ENCODE measurements at places on chromosomes 7 and 10.

GRCh38 chr10:3143791-3144434, 28.7 kb downstream of the PITRM1 start:
- H3K4me3 ChIP-seq: no peak overlapping the region
- no peaks in the 10 kb centered on the region for H3K36me3 ChIP-seq
- no peaks in the 10 kb centered on the region for H3K27me3 ChIP-seq
- no peak for DNase-seq
- H3K4me1 ChIP-seq: no peaks in the 10 kb centered on the region

DNA sequence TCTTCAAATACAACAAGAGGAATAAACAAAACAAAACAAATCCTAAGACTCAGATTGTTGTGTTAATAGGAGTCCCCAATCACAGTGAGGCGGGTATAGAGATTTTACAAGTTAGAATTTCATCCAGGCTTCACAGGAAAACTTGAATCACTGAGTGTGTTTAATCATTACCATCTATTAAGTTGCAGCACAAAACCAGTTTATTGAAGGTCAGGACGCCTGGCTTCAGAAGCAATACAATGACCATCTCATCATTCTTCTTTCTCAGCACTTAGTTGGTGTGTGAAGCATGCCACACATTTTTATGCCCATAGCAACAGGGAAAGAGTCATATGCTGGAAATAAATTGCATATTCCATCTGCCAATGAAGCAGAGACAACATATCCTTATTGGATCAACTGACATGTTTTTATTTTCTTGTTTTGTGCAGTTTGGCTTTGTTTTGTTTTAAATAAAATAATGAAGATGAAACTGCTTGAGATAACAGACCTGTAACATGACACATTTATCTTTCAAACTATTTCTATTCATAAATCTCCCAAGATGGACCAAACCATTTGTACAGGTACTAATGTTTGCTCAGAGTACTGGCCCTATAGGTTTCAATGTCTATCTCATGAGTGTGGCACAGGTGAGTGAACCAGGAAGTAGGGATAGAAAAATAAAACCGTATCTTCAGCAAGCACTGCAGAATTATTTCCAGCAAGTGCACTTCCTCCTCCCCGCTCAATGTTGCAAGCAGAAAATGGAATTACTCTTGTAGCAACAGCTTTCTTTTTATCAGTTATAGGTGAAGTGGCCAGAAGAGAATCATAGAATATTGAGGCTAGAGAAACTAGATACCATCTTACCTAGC, 40.4 kb downstream of the TAC1 start:
- no peak for DNase-seq
- no peaks in the 10 kb centered on the region for H3K4me1 ChIP-seq
- H3K4me3 ChIP-seq: no peak overlapping the region
- H3K27ac ChIP-seq: no peak overlapping the region
- no peaks in the 10 kb centered on the region for H3K36me3 ChIP-seq

DNA sequence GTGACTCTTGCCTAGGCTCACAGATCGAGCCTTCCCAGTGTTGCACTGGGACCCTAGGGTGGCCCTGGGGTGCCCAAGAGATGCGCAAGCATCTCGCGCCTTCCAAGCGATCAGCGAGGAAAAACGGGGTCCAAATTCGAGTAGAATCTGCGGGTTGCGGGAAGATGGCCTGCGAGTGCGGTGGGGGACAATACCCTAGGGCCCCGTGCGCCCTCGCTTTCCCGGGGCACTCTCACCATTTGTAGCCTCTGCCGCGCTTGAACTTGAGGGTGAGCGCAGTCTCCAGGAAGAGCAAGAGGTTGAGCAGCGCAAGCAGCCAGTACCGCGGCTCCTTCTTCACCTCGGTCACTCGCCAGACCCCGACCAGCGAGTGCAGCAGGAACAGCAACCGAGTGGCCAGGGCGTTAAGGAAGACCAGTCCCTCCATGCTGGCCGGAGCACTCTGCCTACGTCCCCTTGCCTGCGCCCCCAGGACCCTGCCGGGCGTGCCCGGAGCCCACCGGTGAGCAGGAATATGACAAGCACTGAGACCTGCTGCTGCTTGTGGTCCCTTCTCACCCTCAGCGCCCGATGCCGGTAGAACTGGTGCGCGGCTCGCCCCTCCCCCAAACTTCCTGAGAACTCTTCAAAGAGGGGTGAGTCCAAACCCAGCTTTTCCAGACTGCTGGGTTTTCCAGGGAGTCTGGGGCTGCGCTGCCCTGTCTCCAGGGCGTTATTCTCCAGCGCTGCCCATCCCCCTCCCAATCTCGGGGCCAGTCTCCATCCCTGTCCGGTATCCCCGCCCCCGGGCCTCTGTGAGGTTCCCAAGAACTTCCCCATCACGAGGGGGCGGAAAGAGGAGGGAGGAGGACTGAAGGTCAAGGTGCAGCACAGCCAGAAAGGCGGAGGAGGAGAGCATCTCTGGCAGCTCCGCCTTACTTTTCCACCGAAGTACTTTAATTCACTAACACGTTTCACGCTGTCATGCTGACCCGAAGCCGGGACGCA, at the start of gene TMEM26:
TSS of gene TMEM26 (minus strand) at position 727 of the 987 bp plus-strand sequence. CDS start at position 427, 300 bp downstream.
- H3K27ac ChIP-seq: no peak within 1 kb of the TSS
- H3K4me3 ChIP-seq: no peak within 1 kb of the TSS
- no peak for DNase-seq
- H3K4me1 ChIP-seq: no peaks in the 10 kb centered on the region
- H3K27me3 ChIP-seq: no peaks in the 10 kb centered on the region

GRCh38 chr10:34544400-34544799, 270.7 kb downstream of the PARD3 start:
- no peak for DNase-seq
- H3K27ac ChIP-seq: no peak overlapping the region
- no peaks in the 10 kb centered on the region for H3K4me1 ChIP-seq
- H3K27me3 ChIP-seq: no peaks in the 10 kb centered on the region
- H3K4me3 ChIP-seq: no peak overlapping the region
- no peaks in the 10 kb centered on the region for H3K36me3 ChIP-seq

- H3K36me3 ChIP-seq: no peaks in the 10 kb centered on the region
- H3K4me3 ChIP-seq: no peak overlapping the region
- H3K4me1 ChIP-seq: peaks cover 32% of the 10 kb centered on the region
- H3K27ac ChIP-seq: peak overlapping the region; percentile 49
- DNase-seq: peak; percentile 92
Observed at GRCh38 chr7:94301024-94301586, 93.6 kb upstream of the COL1A2 start.

DNA sequence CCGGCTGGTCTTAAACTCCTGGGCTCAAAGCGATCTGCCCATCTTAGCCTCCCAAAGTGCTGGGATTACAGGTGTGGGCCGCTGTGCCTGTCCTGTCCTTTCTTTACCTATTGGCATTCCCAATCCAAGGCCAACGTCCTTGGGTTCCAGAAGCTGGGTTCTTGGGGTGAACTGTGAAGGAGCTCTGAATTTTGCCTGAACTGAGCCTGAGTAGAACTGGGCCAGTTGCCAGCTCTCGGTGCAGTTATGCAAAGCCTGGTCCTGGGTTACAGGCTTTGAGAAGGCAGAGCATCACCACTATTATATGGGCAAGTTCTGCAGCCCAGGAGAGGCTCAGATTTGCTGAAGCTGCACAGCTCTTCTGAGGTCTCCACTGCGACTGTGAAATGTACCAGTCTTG, 24.6 kb upstream of the SH2D4B start:
- H3K4me1 ChIP-seq: no peaks in the 10 kb centered on the region
- no peak overlapping the region for H3K4me3 ChIP-seq
- no peak overlapping the region for H3K27ac ChIP-seq
- H3K36me3 ChIP-seq: peaks cover 26% of the 10 kb centered on the region
- no peaks in the 10 kb centered on the region for H3K27me3 ChIP-seq

Measured in SJCRH30 (cell line).